ENCODE measurements at places on chromosomes 4 and X.

- no peak for DNase-seq
Observed at GRCh38 chr4:99507349-99507748, 3.5 kb upstream of the C4orf17 start.

GRCh38 chrX:1244164-1245076 is 24.2 kb upstream of the CSF2RA start:
- no peak for DNase-seq

DNA sequence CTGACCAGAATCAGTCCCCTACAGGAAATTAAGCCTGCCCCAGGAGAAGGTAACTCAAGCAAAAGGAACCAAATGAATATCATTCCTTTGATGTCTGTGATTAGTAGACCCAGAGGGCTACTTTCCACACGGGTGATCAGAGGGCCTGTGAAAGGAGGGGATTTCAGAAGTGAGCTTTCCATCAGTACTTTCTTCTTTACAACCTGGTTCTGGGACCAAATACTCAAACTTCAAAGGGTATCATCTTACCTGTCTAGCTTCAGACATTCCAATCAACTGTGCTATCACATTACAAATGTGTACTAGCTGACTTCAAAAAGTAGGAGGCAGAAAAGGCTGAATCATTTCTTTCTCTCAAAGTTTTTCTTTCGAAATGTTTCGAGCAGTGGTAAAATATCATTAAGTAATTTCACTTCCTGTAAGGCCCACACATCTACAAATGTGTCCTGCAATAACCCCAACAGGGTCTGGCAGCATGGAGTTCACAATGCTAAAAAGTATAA is 23.9 kb downstream of the ACSL4 start:
- DNase-seq = no peak

- no peak for DNase-seq
Observed at GRCh38 chrX:135295944-135296305, 13.4 kb upstream of the ETDC start.

DNA sequence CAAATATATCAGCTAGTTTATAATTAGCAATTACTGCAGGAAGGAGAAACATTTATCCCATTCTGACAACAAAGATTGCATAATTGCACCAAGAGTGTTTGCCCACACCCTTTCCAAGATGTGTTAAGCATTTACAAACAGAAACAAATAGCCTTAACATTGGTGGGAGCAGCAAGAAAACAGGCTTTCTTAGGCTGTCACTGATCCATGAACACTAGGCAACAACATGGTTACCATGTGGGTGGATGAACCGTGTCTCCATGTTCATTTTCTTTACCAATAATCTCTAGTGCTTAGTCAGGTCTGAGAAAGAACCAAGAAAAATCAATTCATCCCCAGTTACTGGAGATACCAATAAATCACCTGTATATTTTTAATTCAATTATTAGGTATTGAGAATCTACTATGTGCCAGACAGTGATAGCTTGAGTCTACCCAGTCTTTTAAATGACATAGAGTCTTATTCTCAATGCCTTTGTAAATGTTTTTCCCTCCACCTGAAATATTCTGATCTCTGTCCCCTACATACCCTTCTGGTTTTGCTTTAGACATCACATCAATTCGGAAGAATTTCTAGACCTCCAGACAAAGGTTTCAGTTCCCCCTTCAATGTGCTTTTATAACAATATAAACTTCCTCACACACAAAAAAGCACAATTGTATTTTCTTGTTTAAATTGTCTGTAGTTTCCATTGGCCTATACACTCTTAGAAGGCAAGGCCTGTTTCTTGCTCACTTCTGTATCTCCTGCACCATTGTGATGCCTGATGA is 286.6 kb downstream of the PPP1R2C start:
- DNase-seq = no peak

DNA sequence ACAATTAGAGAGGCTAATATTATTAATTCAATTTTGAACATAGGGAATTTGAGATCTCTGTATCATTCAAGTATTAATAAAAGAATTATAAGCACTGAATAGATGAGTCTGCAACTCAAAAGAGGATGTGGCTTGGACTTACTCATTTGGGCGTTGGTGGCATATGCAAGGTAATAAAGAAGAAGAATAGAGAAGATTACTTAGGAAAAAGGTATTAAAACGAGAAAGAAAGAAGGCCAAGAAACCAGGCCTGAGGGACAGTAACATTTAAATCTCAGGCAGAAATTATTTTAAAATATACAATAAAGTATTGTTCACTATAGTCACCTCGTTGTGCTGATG is 383.0 kb upstream of the INTU start:
- no peak for DNase-seq

DNA sequence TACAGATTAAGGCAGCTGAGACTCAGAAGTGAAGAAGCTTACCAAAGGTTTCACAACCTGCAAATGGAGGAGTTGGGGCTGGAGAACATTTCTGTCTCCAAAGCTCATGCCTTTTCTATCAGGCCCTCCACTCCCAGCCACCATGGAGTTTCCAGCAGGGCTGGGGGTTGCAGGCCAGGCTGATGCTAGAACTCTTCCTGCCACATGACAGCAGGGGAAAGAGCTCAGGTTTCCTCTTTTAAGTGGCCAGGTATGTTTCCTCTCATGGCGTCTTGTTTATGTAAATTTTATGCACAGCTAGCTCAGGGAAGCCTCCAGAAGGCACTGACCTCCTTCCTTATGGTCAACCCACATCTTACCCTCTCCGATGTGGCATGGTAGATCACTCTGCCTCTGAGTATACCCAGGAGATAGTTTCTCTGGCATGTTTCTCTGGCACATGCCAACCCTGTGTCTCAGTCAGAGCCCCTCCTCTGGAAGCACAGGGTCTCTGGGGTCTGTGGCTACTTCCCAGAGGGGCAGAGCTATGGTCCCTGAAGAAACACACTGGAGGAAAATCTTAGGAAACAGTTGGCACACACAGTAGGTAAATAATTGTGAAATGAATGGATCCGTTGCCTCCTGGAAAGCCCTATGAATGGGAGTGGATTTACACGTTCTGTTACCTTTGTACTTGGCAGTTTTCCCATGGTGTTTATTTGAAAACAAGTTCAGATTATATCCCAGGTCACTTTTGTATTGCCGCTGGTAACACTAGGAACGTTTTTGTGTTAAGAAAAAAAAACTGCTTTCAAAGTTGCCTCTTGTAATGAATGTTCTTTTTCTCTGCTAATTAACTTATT is 28.9 kb downstream of the PDK3 start:
- DNase-seq = no peak

- no peak for DNase-seq
Observed at GRCh38 chr4:176641237-176641636, 151.5 kb downstream of the VEGFC start.

GRCh38 chrX:148536961-148537360 is 36.5 kb downstream of the AFF2 start:
- DNase-seq = no peak

DNA sequence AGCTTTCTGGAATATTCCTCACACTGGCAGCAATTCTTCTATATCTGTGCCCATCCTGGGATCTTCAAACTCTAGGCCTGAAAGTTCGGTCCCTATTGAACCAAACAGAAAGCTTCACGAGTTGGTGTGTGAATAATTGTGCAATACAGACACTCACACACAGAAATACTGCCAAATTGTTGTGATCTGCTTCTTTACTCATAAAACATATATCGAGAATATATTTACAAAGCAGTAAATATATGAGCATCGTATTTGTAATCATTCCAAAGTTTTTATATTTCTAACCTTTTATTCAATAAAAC is 56.6 kb upstream of the BEX4 start:
- DNase-seq = no peak

- DNase-seq = no peak
Observed at GRCh38 chr4:10732914-10733415, 48.4 kb upstream of the CLNK start.

- no peak for DNase-seq
Observed at GRCh38 chrX:15873566-15873965, 19.0 kb upstream of the AP1S2 start.

GRCh38 chrX:46318551-46318950 is 226.7 kb downstream of the ZNF674 start:
- no peak for DNase-seq

- DNase-seq = no peak
Observed at GRCh38 chrX:106726485-106727437, at the start of gene RNF128. Gene RNF128 (plus strand): TSS chrX:106726701. CDS start chrX:106726914, 213 bp downstream.

GRCh38 chr4:24856586-24856985 is 56.3 kb downstream of the CCDC149 start:
- no peak for DNase-seq

DNA sequence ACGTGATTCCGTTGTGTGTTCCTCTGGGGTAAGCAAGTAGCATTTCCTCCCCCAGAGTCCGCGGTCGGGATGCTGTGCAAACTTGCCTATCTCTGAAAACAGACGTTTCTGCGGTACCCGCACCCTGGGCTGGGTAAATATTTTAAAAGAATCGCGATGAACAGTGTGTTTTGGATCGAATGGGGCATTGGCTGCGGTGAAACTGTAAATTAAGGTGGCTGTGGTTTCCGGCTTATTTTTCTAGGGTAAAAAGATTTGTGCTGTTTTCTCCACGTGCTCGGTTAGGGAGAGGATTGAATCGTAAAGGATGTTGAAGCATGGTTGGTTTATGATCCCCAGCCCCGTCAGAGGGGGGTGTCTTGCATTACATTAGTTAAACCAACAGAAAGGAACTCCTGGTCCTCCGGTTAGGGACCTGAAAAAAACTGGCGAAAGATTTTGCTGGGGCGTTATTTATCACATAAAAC is 1.2 kb downstream of the HHIP start:
- no peak for DNase-seq

DNA sequence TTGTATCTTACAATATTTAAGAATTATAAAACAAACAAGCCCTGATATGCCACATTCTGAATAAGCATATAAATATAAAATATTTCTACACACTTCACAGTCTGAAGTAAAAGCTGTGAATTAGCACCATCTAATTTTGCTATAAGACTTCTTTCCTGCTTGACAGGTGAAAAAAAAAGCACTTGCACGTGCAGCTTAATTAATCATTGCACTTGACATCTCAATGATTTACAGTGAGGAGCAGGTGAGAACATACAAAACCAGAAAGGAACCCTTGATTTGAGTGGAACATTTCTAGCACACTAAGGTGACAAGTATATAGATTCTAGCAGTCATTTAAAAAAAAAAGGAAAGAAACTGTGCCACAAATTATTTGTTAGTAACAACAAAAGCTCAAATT is 47.9 kb downstream of the CHIC2 start:
- DNase-seq = no peak

DNA sequence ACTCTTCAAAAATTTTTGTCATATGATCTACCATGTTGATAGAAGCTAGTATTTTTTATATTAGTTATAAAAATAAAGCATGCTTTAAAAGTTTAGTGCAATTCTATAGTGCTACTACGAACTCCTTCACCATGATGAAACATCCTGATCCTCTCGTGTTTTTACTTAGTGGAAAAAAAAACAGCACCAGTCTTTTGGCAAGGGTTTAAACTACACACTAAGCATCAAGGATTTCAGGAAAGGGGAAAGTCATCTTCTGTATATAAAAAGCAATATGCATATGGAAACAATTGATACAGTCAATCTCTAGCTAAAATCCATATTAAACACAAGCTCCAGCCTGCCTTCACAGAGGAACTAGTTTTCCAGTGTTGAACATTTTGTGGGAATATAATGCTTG is 18.7 kb downstream of the CHM start:
- DNase-seq = no peak

- no peak for DNase-seq
Observed at GRCh38 chrX:39144323-39144722, 343.1 kb downstream of the MID1IP1 start.

DNA sequence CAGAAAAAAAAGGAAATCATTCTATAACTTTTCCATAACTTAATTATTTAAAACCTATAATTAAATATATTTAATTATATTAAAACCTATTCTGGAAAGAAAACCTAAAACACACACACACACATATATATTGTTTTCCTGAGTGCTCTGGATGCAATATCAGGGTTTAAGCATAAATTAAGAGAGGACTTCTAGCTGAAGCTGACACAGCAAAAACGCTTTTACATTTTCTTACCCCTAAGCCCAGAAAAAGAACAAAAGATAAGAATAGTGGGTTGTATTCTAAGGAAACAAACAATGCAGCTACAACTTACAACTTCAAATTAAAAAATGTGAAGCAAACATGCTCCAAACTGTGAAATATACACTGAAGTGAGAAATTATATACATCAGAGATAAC is 52.3 kb downstream of the TMPRSS11B start:
- DNase-seq = no peak

DNA sequence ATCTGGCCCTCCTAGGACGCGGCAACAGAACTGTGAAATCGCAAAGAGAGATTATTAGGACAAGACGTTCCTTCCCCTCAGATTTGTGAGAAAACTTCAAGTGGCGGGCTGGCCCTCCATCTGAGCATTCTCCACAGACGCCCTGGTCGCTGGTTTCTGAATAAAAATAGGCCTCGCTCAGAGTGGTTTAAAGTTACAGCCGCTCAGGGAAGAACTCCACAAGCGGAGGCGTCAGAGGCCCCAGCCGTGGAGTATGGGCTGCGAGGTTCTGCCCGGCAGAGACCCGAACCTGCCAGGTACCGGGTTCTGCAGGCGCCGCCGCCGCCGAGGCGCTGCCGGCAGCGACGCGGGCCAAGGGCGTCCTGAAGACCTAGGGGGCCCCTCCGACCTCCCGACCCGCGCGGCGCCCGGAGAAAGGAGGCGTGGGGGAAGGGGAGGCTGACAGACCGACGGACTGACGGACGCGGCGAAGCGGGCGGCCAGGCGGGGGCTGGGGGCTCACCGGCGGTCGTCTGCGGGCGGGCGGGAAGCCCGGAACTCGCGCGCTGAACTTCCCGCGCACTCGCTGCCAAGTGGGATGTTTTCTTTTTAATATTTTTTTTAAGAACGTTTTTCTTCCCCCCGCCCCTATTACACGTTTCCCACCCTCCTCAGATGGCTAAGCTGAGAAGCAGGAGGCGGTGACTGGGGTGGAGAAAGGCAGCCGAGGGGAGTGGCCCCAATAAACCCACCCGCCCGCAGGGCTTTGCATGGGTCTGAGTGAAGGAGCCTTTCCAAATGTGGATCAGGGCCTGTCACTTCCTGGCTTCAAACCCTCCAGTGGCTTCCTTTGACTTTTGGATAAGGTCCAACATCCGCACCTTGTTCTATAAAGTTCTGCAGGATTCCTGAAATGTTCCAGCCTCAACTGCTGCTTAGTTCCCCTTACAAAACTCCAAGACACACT is at the start of gene PABPC4L:
Gene PABPC4L (minus strand): TSS at position 574 of the 946 bp plus-strand sequence. CDS start 770 bp downstream, outside the sequence.
- DNase-seq = peak; percentile 50

DNA sequence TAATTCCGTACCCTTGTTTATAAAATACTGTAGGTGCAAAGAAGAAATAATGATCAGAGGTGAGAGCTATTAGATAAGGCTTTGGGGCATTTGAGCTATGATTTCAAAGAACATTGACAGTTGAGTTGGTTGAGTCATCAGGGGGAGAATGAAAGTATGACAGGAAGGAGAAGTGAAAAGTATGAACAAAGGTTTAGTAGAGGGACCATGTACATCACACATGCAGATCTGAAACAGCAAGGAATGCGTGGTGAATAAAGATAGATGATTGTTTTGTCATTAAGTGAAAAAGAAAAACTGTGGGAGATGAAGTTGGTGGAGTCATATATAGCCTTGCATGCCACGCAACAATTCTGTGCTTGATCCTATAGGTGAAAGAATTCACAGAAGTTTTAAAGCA is 163.1 kb downstream of the ARAP2 start:
- DNase-seq = no peak

GRCh38 chr4:119696963-119697362 is 68.4 kb upstream of the PDE5A start:
- DNase-seq = no peak
